Psoas muscle (tissue), 8 donors: ENCODE measurements at places on chromosomes 12 and 14. TPM values are rescaled to one million over a fixed set of nuclear protein-coding genes. Genes with fewer than 3 reads are reported as not detected.

GRCh38 chr12:79098530-79098929 is 234.0 kb downstream of the SYT1 start:
- DNase-seq, result no peak

- no peak for DNase-seq
Measured at GRCh38 chr12:6979021-6979420, 8.3 kb downstream of the EMG1 start.

DNA sequence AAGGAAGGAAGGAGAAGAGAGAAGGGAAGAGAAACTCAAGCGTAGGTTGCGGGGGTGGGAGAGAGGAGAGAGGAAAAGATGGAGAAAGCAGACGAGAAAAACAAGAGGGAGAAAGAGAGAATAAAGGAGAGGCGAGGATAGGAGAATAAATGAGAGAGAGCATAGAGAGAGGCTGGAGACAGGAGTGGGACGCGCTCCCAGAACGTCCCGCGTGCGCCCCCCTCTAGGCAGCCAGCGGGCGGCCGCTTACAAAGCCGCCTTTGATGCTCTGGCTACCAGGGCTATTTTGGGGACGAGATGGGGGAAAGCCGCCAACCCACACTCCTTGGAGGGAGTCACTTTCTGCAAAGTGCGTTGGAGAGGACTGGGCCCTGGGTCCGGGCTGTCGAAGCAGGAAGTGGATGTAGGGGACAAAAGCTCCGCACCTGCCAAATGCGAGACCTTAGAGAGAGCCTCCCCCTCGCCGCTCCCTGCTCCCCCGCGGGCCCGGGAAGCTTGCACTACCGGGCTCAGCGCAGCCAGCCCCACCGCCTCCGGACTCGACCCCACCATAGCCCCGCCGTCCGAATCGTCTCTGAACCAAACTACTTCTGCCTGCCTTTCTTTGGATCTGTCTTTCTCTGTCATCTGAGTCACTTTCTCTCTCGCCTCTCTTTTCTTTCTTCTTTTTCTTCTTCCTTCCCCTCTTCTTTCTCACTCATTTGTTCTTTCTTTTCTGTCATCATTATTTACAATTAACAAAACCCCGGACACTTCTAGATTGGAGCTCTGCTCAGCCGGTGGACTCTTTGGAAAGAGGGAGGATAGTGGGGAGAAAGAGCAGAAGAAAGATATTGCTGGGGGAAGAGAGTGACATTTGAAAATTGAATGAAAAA is 8.0 kb downstream of the ASCL1 start:
- no peak for DNase-seq

DNA sequence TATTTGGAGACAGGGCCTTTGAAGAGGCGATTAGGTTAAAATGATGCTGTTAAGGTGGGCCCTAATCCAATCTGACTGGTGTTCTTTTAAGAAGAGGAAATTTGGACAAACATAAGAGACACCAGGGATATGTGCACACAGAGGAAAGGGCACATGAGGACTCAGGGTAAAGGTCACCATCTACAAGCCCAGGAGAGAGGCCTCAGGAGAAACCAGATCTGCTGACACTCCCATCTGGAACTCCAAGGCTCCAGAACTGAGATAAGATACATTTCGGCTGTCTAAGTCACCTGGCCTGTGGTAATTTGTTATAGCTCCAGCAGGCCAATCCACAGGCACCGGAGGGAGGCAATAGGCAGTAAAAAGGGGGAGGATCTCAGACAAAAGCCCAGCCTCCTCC is 48.6 kb downstream of the KICS2 start:
- DNase-seq, result no peak

- no peak for DNase-seq
Measured at GRCh38 chr12:21971344-21971743, 30.1 kb upstream of the ABCC9 start.

DNA sequence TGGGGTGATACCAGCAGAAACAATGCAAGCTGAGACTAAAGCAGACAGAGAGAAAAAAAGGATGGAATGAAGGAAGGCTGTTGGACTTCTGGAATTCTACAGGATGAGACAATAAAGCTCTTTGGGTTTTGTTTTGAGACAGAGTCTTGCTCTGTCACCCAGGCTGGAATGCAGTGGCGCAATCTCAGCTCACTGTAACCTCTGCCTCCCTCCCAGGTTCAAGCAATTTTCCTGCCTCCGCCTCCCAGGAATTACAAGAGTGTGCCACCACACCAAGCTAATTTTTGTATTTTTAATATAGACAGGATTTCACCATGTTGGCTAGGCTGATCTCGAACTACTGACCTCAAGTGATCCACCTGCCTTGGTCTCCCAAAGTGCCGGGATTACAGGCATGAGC is 115.4 kb downstream of the EXOC5 start:
- no peak for DNase-seq

DNA sequence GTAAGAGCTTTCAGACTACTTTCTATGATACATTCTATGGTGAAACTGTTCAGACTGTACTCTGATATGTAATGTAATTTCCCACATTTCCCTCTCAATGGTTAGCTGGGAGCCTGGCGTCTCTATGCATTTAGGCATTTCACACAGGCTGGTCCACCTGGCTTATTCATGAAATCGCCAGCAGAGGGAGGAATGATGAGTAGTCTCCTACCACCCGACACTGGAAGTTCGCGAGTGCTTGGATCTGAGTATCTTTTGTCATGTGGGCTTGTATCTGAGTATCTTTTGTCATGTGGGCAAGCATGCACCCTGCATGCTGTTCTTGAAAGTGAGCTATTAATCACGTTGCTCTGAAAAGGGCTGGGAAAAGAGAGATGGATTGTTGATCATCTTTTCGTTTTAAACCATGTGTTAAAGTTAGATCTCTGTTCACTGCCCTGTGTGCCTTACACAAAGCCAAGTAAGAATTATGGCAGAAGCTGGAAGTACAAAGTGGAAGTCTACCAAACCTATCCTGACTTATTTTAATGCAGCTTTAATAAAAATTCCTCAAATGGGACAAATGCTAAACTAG is 235.0 kb downstream of the ATP23 start:
- DNase-seq, result no peak

DNA sequence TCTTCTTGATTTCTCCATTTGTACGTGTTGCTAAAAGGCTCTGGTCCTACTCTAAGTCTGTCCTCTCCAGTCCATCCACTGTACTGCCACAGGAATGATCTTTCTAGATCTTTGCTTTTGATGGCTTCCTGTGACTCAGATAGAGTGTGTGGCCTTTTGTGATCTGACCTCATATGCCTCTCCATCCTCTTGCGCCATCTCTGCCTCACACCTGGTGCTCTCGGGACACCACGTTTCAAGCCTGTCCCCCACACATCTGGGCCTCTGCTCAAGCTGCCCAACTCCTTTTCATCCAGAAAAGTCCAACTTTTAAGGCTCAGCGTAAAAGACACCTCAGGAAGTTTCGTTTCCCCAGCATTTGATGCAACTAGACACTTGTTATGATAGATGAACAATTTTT is 39.0 kb downstream of the DCAF4 start:
- DNase-seq, result peak; percentile 62

GRCh38 chr12:75389706-75390105 is 1.2 kb upstream of the GLIPR1L2 start:
- DNase-seq, result no peak

GRCh38 chr14:64209444-64210131 is 84.6 kb downstream of the ESR2 start:
- DNase-seq, result peak; percentile 54

- DNase-seq, result no peak
Measured at GRCh38 chr14:68790644-68791077, 2.2 kb downstream of the ZFP36L1 start.

DNA sequence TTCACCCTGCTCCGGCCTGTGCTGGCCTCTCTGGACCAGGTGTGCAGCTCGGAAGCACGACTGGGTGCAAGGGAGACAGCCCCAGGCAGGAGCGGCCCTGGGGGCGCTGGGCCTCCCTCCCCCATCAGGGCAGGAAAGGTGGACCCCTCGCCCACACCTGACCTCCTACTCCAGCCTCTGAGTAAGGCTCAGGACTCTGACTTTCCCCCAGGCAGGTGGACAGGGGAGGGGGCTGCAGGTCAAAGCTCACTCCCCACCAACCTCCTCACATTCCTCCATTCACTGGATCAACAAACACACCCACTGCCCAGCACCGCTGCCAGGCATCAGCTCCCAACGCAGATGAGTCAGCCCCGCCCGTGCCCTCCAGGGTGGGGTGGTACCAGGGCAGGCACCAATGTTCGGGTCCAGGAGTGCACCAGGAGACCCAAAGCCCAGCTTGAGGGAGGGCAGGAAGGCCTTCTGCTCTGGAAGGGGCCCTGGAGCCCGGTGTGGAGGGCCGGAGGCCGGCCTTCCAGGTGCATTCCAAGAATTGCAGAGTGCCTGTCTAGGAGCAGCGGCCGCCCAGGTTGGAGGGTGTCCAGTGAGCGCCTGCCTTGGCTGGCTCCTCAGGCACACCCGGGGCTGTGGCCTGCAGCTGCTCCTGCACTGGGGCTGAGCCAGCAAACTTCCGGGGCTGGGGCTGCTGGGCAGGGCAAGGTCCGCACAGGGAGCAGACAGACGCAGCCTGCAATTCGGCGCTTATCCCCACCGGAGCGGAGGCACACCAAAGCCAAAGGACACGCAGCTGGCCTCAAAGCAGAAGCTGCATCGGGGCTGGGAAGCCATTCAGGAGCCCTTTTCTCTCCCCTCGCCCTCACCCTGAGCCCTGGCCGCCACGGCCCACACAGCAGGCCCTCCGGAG is 1.6 kb upstream of the INF2 start:
- DNase-seq, result peak; percentile 87

GRCh38 chr14:57383125-57383745 is 7.2 kb upstream of the NAA30 start:
- no peak for DNase-seq

DNA sequence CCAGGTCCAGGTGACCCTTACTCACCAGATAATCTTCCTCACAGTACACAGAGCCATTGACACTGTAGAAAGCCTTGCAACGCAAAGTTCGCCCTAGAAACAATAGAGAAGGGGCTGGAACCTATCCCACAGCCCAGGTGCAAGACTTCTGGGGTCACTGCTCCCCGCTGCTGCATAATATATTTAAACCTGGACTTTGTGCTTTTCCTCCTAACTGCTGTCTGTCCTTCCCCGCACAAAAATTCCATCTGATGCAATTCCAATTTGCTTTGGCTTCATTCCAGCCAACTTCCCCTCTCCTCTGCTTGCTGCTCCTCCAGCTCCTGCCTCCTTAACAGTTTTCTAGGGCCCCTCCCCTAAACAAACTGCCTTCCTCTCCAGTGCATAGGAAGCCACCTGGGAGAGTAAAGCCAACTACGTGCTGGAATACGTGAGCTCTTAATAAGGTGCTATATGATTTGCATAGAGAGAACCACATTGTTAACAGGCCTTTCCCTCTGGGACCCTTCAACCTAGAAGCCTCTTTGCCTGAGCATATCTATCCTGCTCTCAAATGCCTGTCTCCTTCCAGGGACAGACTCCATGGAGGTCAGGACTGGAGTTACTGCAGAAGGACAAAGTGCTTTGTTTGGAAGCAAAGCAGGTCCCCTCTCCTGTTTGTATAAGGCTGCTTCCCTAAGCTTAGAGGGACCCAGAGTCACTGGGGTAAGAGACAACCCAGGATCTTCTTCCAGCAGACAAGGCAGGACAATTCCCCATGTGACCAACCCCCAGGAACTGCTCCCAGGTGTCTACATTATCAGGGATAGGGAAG is 5.5 kb downstream of the AJUBA start:
- no peak for DNase-seq

DNA sequence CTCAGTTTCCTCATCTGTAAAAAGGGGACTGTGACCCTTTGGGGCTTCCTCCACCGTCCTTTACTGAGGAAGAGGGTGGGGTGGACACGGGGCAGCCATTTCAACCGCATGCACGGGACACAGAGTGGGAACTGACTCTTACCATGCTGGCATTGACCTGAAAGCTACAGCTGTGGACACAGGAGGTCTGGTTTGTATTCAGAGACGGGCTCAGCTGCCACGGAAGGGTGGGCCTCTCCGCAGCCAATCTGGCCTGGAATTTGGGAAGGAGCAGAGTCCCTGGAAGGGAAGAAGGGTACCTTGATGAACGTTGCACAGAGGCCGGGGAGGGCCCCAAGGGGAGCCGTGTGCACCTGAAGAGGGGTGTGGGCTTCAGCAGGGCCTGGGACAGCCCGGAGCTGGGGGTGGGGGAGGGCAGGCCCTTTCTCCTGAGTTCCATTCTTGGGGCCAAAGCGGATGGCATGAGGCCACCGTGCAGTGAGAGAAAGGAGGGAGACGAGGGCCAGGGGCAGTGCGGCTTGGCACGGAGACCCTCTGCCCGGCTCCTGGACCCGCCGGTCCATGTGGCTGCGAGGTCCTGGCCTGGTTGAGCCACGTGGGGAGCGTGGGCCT is 14.5 kb downstream of the TNFAIP2 start:
- DNase-seq, result no peak

Gene CD69
- total RNA-seq, result 0.22 TPM

Gene MAP3K9
- 4.1 TPM for total RNA-seq

Gene KRT72
- not detected for total RNA-seq

Gene POC1B
- total RNA-seq, result 6.0 TPM

Gene GARIN6
- not detected for total RNA-seq

Gene CIDEB
- total RNA-seq, result 2.5 TPM

Gene KRT3
- not detected for total RNA-seq

Gene GLT1D1
- total RNA-seq, result 3.1 TPM

Gene KRT86
- total RNA-seq, result not detected

Gene SLC2A14
- 0.37 TPM for total RNA-seq

Gene ETFBKMT
- total RNA-seq, result 7.3 TPM
